ENCODE measurements at places on chromosomes 5 and 9.

DNA sequence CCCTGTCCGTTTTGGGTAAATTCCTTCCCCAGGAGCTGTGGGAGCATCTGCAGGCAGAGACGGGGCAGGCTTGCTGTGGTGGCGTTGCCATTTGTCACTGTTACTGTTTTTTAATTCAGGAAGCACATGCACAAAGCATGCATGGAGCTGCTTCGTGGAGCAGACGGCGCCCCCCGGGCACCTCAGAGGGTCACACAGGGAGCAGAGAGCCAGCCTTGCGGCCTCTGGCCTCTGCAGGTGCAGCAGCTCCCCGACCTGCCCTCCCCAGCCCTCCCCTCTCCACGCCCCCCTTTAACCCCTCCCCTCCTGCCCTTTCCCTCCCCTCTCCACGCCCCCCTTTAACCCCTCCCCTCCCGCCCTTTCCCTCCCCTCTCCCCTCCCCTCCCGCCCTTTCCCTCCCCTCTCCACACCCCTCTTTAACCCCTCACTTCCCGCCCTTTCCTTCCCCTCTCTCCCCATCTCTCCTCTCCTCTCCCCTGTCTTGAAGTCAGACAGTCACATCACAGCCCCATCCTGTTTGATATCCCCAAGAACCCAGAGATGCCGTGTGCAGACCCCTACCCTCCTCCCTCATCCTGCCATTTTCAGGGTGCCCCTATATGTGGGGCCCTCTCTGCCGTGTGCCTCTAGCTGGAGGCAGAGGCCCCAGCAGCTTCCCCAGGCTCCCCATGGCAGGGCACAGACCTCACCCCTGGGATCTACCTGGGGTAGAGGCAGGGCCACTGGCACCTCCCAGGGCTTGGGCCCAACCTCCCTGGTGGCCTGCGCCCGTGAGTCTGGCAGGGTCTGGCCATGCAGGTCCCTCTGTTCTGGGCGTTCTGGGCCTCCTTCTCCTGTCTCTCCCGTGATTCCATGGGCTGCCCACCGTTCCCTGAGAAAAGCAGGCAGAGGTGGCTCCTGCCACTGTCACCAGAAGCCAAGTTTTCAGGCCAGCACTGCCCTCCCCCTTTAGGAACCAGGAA lies 29.6 kb upstream of the UBAC1 start:
- DNase-seq: peak; percentile 75

GRCh38 chr9:138050472-138051330 lies 173.1 kb downstream of the CACNA1B start:
- no peak for DNase-seq

DNA sequence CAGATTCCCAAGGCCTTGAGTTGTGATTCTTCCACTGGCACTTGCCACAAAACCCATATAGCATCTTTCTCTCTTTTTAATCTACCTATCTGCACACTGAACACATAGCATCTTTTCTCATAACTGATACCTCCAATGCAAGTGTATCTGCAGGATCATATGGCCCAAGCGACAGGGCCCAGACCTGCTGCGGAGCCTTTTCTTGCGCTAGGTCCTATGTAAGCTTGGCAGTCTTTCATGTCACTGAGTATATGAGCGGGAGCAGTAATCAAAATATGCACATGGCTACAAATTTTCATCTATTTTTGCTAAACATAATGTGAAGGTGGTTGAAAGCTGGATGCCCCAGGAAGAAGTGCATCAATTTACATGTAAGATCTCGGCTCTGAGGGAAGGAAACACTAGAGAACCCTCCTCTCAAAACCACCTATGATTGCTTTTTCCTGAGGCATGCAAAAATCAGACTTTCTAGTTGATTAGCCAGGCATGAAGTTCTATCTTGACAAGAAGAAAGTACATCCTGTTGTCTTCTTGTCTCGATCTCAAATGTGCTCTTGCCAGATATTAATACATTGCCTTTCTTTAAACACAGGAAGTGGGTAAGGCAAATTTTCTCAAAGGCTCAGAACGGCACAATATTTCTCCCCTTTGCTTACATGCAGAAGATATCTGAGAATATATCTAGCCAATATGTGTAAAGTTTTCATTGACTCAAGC lies 26.9 kb upstream of the CEMIP2 start:
- no peak for DNase-seq

DNA sequence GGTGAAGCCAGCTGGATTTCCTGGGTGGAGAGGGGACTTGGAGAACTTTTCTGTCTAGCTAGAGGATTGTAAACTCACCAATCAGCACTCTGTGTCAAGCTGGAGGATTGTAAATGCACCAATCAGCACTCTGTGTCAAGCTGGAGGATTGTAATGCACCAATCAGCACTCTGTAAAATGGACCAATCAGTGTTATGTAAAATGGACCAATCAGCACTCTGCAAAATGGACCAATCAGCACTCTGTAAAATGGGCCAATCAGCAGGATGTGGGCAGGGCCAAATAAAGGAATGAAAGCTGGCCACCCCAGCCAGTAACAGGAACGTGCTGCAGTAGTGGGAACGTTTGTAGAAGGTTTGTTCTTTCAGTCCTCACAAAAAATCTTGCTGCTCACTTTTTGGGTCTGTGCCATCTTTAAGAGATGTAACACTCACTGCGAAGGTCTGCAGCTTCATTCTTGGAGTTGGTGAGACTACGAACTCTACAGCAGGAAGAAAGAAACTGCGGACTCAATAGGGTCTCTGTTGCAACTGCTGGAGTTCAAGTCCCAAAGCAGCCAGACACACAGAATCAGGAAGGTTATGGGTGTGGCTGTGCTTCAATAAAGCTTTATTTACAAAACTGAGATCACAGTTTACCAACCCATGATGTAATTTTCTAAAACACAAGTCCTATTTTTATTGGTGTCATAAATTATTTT lies 145.7 kb upstream of the ERCC6L2 start:
- DNase-seq: no peak

All from brain (organoid and tissue), 16 donors.